ENCODE measurements at places on chromosomes 2 and 18. TPM values are rescaled to one million over a fixed set of nuclear protein-coding genes. Genes with fewer than 3 reads are reported as not detected.

DNA sequence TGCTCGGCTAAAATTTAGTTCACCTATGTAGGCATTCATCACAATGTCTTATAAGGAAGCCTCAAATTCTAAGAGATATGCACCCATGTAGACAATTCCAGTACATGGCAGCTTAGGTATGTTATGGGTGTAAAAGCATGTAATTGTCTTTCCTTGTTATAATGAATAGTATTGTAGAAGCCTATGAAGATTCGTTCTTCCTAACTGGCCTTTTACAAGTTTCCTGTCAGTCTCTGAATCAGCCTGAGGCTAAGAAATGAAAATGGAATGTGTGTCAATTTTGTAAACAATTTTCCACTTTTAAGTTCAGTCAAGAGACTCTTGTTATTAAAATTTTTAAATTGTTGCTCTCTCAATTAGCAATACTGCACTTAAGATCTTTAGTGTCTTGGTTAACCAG lies 189.9 kb upstream of the GALNT5 start:
- DNase-seq, result no peak

- DNase-seq, result no peak
Observed at GRCh38 chr2:227280895-227281294, 44.2 kb upstream of the MFF start.

DNA sequence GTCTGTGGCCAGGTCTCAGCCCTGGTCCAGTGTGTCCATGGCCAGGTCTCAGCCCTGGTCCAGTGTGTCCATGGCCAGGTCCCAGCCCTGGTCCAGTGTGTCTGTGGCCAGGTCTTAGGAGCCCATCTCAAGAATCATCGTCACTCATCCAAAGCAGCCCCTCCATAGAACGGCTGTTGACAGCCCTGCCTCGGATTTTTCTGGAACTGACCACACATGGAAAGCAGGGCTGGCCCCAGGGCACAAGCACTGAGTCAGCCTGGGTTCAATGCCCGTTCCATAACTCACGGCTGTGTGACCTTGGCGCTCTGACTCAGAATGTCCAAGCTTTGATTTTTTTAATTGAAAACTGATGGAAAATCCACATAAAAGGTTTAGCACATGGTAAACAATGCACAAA lies 59.9 kb upstream of the SNTG2 start:
- no peak for DNase-seq

DNA sequence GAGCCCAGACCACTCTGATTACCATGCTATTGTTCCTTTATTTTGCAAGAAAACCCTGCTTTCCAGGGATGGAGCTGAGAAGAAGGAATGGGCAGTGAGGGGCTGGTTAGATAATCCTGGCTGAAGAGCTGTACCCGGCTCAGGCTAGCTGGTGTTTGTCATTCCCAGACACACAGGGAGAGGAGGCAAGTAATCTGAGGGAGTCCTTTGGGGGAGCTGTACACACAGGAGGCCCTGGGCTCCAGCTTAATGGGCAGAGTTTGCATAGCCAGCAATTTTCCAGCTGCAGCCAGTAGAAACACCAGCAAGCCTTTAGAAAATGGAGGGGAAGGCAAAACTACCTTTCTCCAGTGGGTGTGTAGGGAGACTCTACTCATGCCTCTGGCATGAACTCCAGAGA lies 259.3 kb downstream of the SOX11 start:
- DNase-seq, result no peak

- peak; percentile 61 for DNase-seq
Observed at GRCh38 chr2:157256626-157257025, 879 bp upstream of the GALNT5 start.

DNA sequence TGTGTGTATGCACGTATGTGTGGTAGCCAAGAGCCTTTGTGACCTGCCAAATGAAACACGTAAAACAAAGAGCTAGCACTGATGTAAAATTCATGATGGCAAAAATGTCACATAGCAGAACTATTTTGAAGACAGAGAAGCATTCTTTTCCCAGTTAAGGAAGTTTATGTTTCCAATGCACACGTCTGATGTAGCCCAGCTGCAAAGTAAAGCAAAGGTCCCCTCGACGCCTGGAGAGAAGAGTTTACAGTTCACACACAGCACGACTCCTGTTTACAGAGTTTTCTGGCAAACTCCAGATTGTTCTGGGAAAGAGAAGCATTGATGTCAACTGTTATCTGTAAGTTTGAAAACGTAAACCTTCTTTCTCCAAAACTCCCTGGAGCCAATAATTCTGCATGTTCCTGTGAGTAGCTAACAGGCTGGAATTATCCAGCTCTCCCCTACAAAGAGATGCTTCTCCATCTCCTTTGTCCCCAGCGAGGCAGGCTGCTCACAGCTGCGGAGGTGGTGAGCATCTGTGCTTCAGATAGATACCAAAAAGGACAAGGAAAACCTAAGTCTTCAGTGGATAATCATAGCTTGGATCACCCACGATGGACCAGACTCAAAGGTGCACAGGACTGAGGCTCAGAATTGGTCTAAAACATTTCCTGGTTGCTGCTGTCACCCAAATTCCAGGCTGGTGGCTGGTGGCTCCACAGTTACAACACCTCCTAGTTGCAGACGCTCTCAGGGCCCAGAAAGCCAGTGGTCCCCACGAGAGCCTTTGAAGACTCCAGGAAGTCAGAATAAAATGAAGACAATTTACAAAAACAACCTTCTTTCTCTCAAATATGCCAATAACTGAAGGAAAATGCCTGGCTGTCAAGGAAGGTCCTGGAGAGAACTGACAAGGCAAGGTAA lies 87.4 kb downstream of the COL6A3 start:
- DNase-seq, result no peak

DNA sequence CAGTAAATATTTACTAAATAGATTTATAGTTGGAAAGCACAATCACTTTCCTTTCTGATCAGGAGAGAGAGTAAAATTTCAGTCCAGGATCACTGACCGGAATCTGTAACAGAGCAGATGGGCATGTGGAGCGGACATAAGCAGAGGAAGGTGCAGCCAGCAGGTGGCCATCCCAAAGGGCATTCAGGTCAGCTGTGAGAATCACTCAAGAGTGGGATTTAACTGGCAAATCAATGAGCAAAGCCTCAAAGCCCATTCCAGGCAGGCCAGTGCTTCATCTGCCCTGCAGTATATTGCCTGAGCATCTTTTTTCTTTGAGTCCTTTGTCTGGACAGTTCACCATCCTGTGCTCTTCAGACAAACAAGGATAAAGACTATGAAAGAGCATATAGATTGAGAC lies 166.4 kb upstream of the SLC14A2 start:
- DNase-seq, result no peak

- DNase-seq, result no peak
Observed at GRCh38 chr2:14634489-14635390, 2.2 kb downstream of the LRATD1 start.

DNA sequence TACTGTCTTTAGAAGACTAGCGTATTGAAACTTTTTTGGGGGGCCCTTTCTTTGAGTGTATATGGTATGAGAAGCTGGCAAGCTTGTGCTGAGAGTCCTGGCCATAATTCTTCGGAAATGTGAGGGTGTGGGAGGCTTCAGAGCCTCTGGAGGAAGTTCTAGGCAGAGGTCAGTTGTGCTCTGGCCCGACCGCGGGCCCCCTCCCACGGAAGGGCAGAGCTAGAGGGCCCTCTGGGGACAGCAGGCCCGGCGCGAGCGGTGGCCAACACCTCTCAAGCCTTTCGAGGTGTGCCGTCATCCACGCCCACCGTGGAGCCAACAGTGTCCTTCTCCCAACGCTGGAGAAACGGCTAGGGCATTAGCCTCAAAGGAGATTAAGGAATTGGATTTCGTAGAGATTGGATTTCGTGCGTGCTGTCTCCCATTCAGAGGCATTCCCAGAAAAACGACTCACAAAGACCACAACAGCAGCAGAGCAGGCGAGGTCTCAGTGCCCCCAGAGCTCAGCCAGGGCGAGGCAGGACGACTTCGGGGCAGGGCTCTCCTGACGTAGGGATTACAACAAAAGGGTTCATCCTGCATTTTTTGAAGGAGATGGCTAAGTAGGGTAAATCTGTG lies 2.2 kb upstream of the MTCL1 start:
- DNase-seq, result no peak

GRCh38 chr18:13982126-13982525 lies 66.8 kb upstream of the MC2R start:
- DNase-seq, result no peak

- no peak for DNase-seq
Observed at GRCh38 chr2:75589391-75590105, 28.8 kb upstream of the EVA1A start.

- DNase-seq, result no peak
Observed at GRCh38 chr2:174561283-174561971, 36.2 kb downstream of the WIPF1 start.

DNA sequence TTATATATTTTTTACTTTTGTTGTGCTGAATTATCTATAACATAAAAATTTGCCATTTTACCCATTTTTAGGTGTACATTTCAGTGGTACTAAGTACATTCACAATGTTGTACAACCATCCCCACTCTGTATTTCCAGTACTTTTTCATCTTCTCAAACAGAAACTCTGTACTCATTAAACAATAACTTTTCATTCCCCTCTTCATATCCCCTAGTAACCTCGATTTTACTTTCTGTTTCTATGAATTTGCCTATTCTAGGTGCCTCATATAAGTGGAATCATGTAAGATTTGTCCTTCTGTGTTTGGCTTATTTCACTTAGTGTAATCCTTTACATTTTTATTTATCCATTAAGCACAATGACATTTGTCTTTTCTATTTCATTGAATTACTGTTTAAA lies 51.3 kb downstream of the GTF2A1L start:
- no peak for DNase-seq

DNA sequence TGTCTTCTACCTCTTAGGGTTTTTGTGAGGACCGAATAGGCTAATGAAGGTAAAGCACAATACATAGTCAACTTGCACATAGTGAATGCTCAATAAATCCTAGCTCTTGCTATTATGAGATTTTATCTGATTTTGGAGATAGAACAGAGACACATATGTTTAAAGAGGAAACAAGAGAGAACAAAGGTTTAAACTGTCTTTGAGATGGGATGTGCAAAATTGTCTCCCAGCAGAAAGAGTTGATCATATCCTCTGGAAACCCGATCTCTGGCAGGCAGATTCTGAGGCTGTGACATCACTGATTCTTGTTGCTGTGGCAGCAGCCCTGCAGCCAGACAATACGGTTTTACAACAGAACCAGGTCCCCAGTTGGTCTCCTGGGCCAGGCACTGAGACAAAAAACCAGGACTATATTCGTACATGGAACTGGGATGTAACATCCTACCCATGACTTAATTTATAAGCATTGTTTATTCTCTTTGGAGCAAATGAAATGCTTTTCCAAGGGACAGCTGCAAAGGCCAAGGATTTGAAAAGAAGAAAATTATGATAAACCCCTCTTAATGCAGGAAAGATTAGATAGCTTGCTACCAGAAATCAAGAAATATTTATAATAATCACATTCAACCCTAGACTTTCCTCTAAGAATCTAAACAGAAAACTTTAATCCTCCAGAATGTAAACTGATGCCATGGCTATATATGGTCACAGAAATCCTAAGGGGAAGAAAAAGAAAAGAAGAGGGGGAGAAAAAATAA lies 80.2 kb downstream of the SLC8A1 start:
- no peak for DNase-seq

- no peak for DNase-seq
Observed at GRCh38 chr2:43346602-43347567, 120.5 kb upstream of the ZFP36L2 start.

GRCh38 chr2:161763153-161763552 lies 138.9 kb downstream of the SLC4A10 start:
- no peak for DNase-seq

DNA sequence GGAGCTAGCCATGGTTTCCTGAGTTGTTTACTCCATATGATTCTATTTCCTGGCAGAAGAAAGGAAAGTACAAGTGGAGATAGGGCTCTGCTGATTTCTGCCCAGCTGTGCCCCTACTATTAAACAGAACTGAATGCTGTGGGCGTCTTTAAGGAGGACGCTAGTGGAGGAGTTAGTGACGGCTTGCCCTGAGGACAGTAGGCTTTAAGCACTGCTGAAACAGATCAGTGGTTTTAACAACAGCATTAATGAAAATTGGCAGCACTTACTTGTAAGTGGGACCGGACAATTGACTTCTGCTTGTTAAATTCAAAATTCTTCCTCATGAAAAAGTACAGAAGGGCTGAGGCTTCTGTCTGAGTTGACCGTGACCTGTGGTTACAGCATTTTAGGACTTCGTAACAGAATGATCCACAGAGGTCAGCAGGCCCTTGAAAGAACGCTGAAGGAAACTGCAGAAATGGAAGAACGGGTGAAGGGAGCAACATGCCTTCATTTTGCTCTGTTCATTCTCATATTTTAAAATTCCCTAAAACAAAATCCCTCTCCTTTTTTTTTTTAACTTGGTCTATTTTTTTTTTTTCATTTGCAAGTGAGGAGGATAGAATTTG lies 80.6 kb upstream of the CCDC195 start:
- DNase-seq, result no peak

- peak; percentile 62 for DNase-seq
Observed at GRCh38 chr18:32093102-32093511, 1.4 kb downstream of the RNF138 start.

GRCh38 chr2:954687-955000 lies 4.0 kb downstream of the SNTG2 start:
- no peak for DNase-seq

- DNase-seq, result no peak
Observed at GRCh38 chr18:30999887-31000628, 42.5 kb downstream of the DSC3 start.

DNA sequence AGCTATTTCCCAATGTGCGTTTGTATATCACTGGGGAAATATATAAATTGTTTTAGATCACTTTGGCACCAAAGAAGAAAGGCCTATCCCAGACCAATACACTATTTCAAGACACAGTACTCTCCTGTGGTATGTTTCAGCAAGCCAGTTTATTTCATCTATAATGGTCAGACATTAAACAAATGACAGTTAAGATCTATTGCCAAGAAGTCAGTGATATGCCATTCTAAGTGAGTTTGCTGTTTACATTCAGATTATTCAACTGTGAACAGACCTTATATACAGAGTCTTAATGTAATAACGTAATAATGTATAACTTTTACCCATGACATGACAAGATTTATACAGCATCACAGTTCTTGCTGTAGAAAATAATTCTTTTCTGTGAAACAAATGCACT lies 352.7 kb downstream of the CDH7 start:
- DNase-seq, result no peak

DNA sequence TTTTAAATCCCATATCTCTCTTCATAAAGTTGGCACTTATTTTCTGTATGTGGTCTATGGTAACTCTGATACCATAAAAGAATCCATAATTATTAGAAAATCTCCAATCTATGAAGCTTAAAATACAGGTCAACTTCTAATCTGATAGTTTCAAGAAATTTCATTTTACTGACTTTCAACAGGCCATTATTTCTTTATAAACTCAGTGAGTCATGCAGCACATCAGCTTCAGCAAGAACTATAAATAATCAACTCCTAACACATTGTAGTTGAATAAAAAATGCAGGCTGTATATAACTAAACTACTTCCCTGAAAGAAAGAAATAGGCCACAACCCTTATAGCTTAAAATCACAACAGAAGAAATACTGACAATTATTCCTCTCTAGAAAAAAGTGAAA lies 204.3 kb upstream of the CCDC150 start:
- DNase-seq, result no peak

CCDC195 gene
- total RNA-seq, result not detected

CELF4 gene
- not detected for total RNA-seq

SAG gene
- total RNA-seq, result not detected

GULP1 gene
- total RNA-seq, result not detected

DYNAP gene
- not detected for total RNA-seq

UNC50 gene
- 21.6 TPM for total RNA-seq

FBXO48 gene
- total RNA-seq, result 2.1 TPM

GCG gene
- total RNA-seq, result not detected

EIPR1 gene
- 28.0 TPM for total RNA-seq

SPEG gene
- total RNA-seq, result 2.8 TPM

DPP4 gene
- 5.1 TPM for total RNA-seq

ESPNL gene
- 0.18 TPM for total RNA-seq

NEURL3 gene
- 2.2 TPM for total RNA-seq

Measured in activated naive CD4-positive, alpha-beta T cell treated with anti-CD3 and anti-CD28 coated beads, Interleukin-2, amount 50 U/mL, for 72 hours (primary cell).